ENCODE measurements at places on chromosomes 7 and 10.
A peak's percentile ranks its signal among the peaks of the same experiment; 100 is the strongest.

- DNase-seq, result no peak
Observed at GRCh38 chr10:74011017-74011416, 13.1 kb downstream of the VCL start.

- no peak for DNase-seq
Observed at GRCh38 chr7:50622821-50623220, 57.6 kb upstream of the DDC start.

- DNase-seq, result peak; percentile 11
Observed at GRCh38 chr7:87058744-87059524, 520 bp downstream of the ELAPOR2 start.

DNA sequence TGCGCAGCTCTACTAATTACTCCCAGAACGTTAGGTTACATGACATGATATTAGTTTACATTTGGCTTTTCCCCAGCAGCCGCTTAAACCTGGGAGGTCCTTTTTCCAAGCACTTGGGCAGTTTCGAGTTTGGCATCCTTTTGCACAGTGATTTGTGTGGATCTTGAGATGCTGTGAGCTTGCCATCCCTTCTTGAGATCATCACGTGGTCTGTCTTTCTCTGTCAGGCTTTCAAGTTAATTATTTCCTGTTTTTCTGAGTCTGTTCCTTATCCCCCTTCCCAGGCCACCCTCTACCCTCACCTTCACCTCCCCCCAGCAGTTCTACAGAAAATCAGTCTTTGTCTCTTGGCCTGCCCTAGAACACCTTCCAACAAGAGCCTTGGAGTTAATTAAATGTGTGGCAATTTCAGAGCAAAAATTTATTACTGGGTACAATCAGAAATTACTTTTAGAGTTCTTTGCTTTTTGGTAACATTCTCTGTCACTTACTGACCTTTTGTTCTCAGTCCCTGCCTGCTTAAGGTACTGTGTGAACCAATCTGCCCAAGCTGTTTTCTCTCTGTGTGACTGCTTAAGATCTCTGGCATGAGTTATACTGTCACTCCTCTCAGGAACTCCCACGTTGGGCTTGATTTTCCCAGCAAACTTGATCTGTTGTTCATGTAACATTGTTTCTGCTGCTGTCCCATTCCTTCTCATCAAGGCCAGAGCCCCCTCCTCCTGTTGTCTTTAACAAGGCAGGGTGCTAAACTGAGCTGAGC, 3.1 kb upstream of the SLF2 start:
- no peak for DNase-seq

GRCh38 chr10:28331066-28331465, 28.2 kb upstream of the MPP7 start:
- peak; percentile 7 for DNase-seq

DNA sequence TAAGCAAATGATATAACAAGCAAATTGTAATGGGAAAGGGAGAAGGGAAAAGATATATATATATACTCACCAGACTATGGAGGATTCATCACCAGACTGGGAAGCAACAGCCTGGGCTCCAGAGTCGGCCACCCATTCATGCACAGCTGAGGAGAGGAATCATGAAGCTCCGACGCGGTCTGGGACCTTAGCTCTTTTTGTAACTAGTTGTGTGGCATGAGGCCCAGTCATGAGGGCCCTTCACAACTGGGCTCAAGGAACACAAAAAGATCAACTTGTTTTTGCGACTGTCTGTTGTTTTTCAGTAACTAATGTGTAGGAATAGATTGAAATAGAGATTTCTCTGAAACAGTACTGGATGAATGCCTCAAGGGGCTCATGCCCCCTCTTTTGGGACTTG, 911.2 kb downstream of the TYW1 start:
- no peak for DNase-seq

GRCh38 chr7:11430841-11431240, 401.2 kb downstream of the THSD7A start:
- DNase-seq, result no peak

DNA sequence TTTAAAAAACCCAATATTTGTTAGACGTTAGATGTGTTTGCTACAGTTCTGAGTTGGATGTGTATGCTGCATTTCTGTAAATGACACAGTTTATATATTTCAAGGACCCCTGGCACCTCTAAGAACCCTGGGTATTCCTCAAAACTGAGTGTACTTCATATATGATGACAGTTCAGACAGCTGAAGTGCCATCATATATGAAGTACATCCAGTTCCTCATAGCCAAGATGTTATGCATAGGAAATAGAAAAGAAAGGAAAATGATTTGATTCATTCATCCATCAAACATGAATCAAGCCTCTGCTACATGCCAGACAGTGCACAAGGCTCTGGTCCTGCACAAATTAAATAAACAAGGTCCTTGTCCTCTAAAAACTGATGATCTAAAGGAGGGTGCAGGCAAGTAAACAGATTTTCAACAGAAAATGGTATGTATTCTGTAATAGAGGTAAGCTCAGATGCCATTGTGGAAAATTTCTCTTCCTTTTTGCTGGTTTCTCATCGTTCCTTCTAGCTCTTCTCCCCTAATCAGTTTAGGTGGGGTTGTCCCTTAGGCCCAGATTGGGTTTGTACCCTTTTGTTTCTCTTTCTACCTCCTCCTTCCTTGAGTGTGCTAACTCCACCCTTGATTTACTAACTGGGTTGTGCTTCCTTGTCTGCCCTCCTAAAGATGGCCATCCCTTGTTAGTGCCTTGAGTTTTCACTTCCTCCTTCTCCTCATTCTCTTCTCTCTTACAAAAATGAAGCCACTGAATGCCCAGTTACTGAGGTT, 25.3 kb upstream of the SMIM30 start:
- no peak for DNase-seq

GRCh38 chr7:156889089-156889488, 3.9 kb downstream of the LMBR1 start:
- no peak for DNase-seq

DNA sequence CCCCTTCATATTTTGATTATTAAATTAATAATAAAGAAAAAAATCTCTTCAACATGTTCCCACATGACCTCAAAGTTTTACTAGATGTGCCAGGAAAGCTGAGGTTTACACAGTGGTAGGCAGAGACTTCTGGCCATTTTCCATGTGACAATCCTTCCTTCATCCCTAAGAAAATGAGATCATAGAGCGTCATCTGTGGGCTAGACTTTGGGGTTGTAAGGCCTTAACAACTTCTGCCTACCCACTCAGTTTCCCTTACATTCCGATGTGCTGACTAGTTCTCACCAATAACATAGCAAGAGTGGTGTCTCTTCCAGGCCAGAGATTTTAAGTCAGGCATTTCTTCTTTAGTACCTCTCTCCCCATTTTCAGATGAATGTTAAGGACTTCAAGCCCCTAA, 171.1 kb upstream of the PHF14 start:
- DNase-seq, result no peak

DNA sequence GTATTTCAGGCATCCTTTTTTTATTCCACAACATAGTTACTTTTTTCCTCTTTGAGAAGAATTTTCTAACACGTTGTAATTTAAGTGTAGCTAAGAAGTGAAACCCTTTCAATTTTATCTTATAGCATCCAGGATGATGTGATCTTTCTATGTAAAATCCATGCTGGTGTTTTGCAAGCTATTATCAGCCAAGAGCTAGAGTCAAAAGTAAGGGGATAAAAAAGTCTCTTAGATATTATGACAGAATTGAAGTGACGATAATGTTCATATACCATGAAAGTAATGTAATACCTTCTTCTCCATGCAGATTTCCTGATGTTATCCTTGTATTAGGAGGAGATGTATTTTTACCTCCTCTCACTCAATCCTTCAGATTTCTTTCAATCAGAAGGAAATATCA, 64.2 kb upstream of the MBL2 start:
- DNase-seq, result no peak

GRCh38 chr7:30697719-30698460, 15.6 kb upstream of the CRHR2 start:
- DNase-seq, result no peak

- DNase-seq, result no peak
Observed at GRCh38 chr10:95221124-95221523, 27.1 kb downstream of the ACSM6 start.

DNA sequence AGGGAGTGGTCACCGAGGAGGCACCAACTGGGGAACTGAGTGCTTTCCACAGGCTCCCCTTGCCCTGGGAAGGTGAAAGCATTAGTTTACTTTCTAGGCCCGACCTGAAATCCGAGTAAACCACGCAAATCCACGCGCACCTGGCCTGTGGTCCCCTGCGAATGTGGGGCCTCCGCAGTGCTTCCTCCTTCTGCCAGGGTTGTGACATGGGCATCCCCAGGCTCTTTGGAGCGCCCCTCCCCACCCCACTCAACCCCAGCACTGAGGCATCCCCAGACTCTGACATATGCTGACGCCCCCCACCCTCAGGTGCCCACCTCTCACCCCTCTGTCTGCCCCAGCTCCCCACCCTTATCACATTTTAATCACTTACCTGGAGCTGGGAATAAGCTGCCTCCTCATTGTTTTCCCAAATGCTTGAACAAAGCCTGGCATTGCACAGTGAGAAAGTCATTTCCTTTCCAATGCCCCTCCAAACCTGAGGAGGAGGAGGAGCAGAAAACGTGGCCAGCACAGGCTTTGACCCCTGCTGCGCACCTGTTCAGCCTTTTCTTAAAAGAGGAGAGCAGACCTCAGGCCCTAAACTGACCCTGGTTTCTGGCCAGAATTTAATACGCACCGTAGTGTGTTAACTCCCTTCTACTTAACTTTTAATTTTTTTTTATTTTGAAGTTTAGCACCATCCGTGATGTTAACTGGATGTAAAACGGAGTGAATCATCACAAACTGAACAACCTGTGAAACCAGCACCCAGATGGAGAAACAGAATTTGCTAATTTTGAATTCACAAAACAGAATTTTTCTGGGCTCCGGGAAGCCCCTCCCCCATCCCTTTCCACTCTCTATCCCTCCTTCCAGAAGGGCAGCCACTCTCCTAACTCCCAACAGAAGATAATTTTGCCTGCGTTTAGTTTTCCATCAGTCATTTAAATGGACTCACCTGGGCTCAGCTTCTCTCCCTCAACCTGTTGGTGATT, 129.4 kb downstream of the WDR11 start:
- no peak for DNase-seq

DNA sequence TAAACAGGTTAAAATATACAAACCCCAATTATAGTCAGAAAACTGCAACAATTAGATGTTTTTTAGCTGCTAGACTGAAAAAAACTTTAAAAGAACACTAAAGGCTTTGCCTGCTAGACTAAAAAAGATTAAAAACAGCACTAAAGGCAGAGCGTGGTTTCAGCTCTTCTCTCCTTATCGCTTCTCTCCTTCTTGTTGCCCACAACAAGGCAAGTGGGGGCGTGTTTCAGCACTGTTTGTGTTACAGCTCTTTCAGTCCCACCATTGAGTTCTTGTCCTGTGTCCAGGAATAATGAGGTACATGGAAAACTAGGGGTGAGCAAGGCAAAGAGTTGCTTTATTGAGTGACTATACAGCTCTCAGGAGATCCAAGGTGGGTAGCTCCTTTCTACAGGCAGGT, 112.3 kb downstream of the HPSE2 start:
- DNase-seq, result no peak

GRCh38 chr7:139596626-139597025, 73.1 kb downstream of the CLEC2L start:
- no peak for DNase-seq

DNA sequence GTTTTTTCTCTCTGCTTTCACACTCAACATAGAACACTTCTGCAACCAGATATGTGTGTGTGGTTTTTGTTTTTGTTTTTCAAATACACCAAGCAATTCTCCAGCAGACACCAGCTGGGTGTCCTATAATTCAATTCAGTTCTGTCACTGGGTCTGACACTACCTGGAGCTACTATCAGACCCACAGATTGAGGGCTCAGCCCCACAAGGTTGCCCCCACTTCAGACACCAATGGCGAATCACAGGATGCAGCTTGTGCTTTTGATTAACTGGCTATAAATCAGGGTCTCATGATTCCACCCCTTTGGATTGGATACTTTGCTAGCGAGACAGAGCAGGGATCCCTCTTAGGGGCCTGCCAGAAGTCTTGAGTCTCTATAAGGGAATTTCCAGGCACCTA, 462.2 kb upstream of the NRP1 start:
- no peak for DNase-seq

- no peak for DNase-seq
Observed at GRCh38 chr7:110852156-110852940, 238.6 kb upstream of the LRRN3 start.

DNA sequence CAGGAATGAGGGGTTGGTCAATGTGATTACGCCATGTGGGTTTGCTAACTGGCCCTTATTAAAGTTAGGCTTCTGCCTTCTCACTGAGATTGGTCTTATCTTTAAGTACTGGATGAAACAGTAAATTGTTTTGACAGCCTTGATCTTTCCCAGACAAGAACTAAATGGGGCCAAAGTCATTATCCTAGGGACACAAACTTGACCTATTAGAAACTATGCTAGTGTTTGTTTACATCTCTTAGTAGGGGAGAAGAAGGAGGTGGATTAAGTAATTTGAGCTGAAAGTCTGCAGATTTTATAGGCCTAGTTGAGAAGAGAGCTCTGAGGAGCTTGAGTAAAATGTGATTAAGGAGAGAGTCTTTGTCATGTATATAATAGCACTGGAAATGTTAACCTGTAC, 386.9 kb downstream of the HTR7 start:
- no peak for DNase-seq

GRCh38 chr7:18445483-18445882, 50.1 kb upstream of the HDAC9 start:
- DNase-seq, result no peak

GRCh38 chr10:1380088-1380671, 324.0 kb downstream of the WDR37 start:
- DNase-seq, result no peak

DNA sequence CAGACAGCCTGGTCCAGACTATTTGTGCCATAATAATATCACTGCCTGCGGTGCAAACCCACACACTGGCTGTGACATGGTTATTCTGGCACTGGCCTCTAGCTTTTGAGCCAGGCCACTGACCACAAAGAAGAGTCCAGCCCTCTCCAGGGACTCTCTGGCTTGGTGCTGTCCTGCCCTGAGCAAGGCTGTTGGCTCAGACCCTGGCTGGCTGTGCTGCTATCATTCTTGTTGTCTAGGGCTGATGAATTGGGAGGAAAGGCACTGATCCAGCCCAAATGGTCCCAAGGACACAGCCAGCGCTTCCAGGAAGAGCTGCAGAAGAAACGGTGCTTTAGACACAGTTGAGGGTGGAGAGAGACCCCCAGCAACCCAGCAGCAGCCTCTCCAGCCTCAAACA, 80.8 kb downstream of the TMEM130 start:
- DNase-seq, result no peak

All from CD4-positive, alpha-beta T cell treated with Interleukin-15 for 4 hours (primary cell).